ENCODE measurements at places on chromosomes 2 and 18. TPM values are rescaled to one million over a fixed set of nuclear protein-coding genes. Genes with fewer than 3 reads are reported as not detected.

GRCh38 chr2:39515273-39515896 lies 78.3 kb upstream of the MAP4K3 start:
- DNase-seq, result no peak

GRCh38 chr2:172046866-172047565 lies 38.3 kb upstream of the DLX1 start:
- no peak for DNase-seq

DNA sequence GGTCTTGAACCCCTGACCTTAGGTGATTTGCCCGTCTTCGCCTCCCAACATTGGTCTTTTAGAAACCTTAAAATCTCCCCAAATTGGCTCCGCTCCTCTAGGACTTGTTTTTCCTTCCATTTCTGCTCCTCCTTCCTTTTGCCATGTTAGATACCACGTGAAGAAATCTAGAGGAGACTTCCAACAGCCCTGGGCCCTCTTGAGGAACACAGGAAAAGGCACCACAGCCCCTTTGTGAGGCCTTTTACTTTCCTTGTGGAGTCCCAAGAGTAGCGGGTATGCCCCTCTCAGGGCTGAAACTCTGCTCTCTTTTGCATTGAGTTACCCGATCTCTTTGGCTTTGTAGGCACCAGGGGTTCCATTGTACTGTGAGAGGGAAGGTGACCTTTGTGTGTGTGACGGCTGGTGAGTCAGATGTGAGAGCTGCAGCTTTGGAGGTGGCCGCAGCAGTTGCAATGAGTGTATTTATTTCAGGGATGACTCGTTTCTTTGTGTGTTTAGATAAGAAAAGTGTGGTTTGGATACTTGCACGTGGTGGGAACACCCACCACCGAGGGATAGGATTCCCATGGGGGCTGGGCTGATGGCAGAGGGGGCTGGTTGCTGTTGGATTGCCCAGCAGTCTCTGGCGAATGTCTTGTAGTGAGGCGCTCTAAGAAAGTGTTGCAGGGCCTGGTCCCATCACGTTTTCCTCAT lies 218.4 kb upstream of the HS6ST1 start:
- no peak for DNase-seq

DNA sequence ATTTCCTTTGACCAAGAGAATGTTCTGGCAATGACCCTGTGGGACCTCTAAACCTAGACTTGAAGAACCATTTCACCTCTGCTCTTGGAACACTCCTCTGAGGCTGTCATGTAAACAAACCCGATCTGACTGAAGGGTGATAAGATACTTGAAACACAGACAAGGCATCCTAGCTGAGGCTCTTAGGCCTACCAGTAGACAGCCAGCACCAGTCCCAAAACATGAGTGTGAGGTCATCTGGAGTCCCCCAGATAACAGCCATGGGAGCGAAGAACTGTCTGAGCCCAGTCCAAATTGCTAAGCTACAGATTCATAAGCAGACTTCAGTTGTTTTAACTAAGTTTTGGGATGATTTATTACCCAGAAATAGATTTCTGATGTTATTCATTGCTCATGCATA lies 39.5 kb upstream of the LHCGR start:
- DNase-seq, result no peak

- no peak for DNase-seq
Observed at GRCh38 chr2:171281110-171281509, 120.4 kb upstream of the TLK1 start.

KYNU gene
- 0.58 TPM for polyA plus RNA-seq

ALLC gene
- polyA plus RNA-seq, result not detected

PDE1A gene
- polyA plus RNA-seq, result 4.9 TPM
